T1000 (cell line): ENCODE measurements at places on chromosomes 4 and X.

DNA sequence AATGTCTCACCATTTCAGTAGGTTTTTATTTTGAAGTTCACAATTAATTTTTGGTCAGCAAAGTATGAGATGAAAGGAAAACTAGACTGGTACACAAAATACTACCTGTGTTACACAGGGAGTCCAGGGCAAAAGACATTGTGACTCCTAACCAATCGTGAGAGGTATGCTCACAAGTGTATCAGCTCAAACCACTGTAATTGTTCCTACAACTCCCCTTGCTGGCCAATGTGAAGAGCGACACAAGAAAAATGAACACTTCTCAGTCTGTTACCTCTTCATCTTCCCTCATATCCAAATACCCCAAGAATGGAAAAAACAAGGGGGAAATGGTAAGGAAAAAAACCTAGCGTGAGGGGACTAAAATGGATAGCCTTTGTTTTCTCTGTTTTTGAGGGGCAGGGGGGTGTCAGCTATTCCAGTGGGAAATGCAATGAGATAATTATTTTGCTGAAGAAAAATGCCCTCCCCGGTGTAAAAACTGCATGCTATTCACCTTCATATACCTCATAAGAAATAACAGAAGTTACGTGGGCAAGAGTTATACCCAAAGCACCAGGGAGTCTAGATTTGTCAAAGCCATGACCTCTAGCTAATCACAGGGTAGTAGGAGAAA is 30.6 kb upstream of the NSUN7 start:
- no peak for DNase-seq

GRCh38 chrX:41265615-41266014 is 68.3 kb upstream of the DDX3X start:
- DNase-seq, result no peak

- DNase-seq, result no peak
Observed at GRCh38 chr4:56817840-56818491, 3.5 kb downstream of the SPINK2 start.

GRCh38 chrX:33211356-33212260 is at the start of gene DMD:
Gene DMD, minus strand, starts transcription at chrX:33211549. Its CDS starts 237 bp downstream, at chrX:33211312.
- no peak for DNase-seq

GRCh38 chr4:20326977-20327376 is 75.3 kb downstream of the SLIT2 start:
- DNase-seq, result no peak

DNA sequence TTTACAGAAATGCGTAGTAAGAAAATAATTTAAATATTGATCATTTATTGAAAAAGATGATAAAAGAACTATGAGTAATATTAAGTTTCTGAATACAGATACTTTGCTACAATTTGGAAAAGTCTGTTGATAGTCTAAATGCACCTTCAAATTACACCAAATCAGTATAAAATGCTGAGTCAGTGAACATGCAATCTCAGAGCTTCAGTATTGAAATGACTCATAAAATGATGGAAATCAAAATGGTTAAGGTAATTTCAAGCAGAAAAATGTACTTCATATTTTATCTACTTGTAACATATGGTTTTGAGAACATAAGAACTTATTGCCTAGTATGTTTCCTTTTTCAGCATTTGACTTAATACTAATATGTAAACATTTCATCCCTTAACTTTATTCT is 448.2 kb downstream of the PCDH10 start:
- DNase-seq, result no peak

DNA sequence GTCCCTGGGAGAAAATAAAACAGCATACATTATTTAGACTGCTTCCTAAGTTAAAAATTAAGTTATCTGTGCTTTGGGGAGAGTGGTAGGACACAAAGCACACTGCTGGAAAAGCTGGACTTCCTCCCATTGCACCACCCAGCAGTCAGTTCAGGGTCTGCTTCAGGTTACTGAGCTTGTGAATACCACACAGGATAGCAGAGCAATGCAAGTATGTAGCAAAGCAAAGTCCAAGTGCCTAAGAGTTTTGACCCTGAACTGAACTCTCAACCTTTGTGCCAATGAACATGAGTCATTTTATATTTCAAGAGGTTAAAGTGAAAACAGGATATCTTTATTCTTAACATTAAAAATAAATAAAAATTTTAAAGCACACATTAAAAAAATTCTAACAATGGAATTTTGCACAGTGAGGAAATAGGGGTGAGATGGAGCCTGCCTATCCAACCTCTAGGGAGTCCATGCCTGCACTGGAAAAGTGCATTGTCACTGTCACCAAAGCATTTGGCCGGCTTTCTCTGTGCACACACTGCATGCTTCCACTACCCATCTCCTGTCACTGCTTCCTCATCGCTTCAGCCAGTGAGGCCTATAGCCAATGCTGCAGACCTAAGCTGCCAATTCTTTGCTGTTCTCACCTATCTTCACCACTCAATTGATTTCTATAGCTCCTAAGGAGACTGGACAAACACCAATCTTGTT is 50.9 kb downstream of the ABCG2 start:
- no peak for DNase-seq

GRCh38 chrX:153806999-153807575 is 12.6 kb downstream of the SSR4 start:
- no peak for DNase-seq

DNA sequence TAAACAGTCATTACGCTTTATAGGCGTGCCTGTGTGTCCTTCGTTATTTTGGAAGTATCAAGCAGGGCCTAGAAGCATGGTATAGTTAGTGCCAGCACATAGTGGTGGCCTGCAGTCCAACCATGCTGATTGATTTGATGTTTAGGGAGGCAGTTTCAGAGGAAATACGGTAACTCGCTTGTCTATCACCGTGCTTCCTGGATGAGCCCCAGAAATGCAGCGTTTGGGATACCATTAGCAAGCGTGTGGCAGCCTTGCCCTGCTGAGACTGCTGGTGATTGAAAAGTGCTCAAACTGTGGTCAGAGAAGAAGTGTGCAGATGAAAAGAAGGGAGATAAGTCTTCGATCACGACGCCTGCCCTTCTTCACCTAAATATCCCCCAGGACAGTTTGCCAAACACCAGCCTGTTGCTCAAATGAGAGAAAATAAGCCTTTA is 158.4 kb downstream of the CHIC2 start:
- DNase-seq, result no peak

DNA sequence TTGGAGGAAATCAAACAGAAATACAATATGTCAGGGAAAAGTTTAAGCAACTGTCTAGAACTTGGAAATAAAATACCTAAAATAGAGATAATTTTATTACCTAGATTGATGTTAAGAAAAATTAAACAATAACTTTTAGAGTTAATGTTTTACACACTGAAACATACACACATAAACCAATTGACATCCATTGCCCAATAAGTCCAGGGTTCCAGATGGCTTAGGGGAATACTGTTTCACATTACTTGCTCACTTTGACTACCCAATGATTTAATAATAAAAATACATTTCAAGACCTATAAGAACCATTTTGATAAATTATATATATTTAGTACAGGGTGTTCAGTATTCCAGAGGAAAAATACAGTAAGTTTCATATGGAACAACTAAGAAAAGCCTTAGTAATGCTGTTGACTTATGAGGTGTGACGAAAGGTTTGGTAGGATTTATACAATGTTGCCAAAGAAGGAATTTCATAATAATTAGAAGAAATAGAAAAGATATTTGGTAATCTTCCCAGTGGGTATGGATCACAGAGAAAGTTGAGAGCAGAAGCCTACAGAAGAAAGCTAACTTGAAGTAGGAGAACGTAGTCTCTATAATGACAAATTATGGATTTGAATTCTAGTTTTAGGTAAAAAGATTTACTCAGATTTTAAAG is 23.0 kb upstream of the UGT2B4 start:
- no peak for DNase-seq

GRCh38 chr4:73832651-73833237 is 3.7 kb upstream of the CXCL6 start:
- DNase-seq, result no peak

DNA sequence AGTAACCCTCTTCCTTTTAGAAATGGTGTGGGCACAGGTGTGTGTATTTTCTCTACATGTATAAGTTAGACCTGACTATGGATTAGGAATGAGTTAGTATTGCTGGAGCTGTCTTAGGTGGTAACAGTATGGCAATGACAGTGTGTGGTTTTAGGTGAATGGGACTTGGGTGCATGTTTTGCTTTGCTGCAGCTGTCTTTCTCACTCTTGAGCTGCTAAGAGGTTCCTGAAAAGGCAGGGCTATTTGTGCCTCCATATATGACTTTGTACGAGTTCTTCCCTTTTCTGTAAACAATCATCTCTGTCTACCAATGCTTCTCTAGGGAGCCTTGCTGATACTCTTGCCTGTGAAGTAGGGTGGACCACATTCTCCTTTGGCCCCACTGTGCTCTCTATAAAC is 234.8 kb upstream of the HHIP start:
- DNase-seq, result no peak

DNA sequence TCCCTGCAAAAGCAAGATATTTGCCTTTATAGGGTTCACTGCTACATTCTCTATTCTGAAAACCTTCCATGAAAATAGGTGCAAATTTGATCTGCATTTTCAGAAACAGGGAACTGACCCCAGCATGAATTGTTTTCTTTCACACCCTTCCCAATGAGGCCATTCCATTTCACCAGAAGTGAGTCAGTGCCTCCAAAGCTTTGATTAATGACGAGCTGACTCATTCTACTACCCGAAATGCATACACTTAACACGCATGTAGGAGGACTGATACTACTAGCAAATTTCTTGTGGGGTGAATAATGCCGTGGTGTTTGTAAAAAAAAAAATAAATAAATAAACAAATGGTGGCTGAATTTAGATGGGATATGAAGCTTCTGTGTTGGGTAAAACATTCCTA is 146.9 kb upstream of the FGF13 start:
- DNase-seq, result no peak

GRCh38 chr4:111499706-111500105 is 645.5 kb upstream of the FAM241A start:
- DNase-seq, result no peak

DNA sequence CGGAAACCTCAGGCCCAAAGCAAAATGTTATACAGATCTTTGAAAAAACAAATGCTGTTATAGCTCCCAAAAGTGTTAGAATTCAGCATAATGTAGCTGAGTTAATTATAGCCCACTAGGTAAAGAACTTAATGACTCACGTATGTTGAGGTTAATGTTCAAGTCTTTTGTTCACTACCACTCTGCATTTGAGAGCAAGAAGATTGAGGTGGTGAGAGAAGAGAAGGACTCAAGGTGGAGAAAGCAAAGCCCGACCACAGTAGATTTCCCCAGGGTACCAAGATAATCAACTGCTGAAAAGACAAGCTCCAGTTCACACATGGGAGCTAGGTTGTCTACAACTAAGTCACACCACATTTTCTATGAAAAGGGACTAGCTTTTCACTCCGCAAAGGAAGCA is 480.2 kb downstream of the DTHD1 start:
- DNase-seq, result no peak

- no peak for DNase-seq
Observed at GRCh38 chrX:30653415-30654131, at the start of gene GK. Gene GK, plus strand, starts transcription at chrX:30653423. Its CDS starts 115 bp downstream, at chrX:30653538.

DNA sequence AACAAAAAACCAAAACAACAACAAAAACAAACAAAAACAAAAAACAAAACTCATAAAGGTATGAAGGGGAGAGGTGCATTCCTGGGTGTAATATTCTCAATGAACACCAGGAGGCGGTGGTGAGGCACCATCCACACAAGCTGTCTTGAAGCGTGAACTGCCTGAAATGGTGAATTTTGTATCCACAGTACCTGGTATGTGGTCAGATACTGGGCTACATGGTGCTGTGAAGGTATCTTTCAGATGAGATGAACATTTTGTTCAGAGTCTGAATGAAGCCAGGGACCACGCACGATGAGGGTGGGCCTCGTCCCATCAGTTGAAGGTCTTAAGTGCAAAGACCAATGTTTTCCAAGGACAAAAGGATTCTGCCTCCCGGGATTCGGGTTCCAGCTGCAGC is 58.5 kb downstream of the ASMT start:
- no peak for DNase-seq
